ENCODE measurements at places on chromosomes 1 and 21. TPM values are rescaled to one million over a fixed set of nuclear protein-coding genes. Genes with fewer than 3 reads are reported as not detected.

DNA sequence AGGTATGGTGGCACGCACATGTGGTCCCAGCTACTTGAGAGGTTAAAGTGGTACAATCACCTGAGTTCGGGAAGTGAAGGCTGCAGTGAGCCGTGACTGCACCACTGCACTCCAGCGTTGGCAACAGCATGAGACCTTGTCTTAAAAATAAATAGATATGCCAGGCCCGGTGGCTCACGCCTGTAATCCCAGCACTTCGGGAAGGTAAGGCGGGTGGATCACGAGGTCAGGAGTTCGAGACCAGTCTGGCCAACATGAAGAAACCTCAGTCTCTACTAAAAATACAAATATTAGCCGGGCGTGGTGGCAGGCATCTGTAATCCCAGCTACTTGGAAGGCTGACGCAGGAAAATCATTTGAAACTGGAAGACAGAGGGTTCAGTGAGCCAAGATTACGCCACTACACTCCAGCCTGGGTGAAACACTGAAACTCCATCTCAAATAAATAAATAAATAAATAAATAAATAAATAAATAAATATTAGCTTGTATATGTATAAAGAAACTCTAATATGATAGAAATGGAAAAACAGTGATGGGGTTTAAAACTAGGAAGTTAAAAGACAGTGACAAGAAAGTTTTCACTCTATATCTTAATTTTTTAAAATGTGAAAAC lies 18.8 kb downstream of the GATAD2B start:
- DNase-seq: no peak

Gene XCL1
- not detected for total RNA-seq

GRCh38 chr1:24896596-24897262 lies 33.3 kb downstream of the RUNX3 start:
- DNase-seq: no peak

Gene SPATA46
- total RNA-seq: not detected

- no peak for DNase-seq
These were observed 479.2 kb upstream of the USP24 start for GRCh38 chr1:55694310-55694801.

DNA sequence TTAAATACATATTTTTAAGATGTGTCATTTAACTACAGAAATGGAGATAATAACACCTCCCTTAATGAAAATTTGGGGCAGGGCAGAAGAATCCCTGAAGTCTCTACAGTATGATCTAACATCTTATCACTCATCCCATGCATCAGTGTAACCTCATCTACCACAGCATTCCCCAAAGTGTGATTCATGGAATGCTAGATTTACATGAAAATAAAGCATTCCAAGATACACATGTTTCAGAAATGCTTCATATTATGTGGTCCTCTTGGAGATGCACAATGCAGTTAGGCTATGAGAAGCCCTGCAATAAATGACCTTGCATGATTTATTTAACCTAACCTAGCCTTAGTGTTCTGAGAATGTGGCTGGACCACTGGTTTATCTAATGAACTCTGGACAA lies 166.9 kb upstream of the SYT6 start:
- no peak for DNase-seq

GRCh38 chr1:59803458-59804038 lies 11.2 kb upstream of the HOOK1 start:
- no peak for DNase-seq

- no peak for DNase-seq
These were observed 42.8 kb downstream of the HS2ST1 start for GRCh38 chr1:86957221-86957620.

- no peak for DNase-seq
These were observed 102.7 kb downstream of the RASAL2 start for GRCh38 chr1:178196631-178197030.

- no peak for DNase-seq
These were observed 30.3 kb upstream of the TIAM1 start for GRCh38 chr21:31374395-31374794.

Data from hematopoietic multipotent progenitor cell (in vitro differentiated cells).